ENCODE measurements at places on chromosomes 11 and 22.

- DNase-seq: no peak
Observed at GRCh38 chr11:83004746-83005556, 66.7 kb downstream of the RAB30 start.

- DNase-seq: no peak
Observed at GRCh38 chr22:40329466-40329865, 16.8 kb upstream of the ADSL start.

DNA sequence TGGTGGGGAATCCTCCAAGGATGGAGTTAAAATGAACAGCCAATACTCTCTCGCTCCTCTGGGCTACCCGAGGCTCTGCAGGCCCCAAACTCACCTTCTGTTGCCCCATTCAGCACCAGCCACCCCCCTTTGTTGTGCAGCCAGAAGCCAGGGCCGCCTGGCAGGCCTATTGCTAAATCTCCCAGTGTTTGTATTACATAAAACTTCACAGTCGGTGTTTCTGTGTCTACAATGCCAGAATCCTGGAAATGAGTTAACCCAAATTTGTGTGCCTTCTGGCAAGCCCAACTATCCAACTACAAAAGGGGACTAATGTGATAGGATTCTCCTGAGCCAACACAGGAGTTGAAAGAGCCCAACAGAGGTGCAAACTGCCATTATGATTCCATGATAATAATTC, 9.3 kb downstream of the KCNJ5 start:
- DNase-seq: peak; percentile 84

GRCh38 chr11:60158636-60159035, 24.2 kb downstream of the MS4A6A start:
- no peak for DNase-seq

DNA sequence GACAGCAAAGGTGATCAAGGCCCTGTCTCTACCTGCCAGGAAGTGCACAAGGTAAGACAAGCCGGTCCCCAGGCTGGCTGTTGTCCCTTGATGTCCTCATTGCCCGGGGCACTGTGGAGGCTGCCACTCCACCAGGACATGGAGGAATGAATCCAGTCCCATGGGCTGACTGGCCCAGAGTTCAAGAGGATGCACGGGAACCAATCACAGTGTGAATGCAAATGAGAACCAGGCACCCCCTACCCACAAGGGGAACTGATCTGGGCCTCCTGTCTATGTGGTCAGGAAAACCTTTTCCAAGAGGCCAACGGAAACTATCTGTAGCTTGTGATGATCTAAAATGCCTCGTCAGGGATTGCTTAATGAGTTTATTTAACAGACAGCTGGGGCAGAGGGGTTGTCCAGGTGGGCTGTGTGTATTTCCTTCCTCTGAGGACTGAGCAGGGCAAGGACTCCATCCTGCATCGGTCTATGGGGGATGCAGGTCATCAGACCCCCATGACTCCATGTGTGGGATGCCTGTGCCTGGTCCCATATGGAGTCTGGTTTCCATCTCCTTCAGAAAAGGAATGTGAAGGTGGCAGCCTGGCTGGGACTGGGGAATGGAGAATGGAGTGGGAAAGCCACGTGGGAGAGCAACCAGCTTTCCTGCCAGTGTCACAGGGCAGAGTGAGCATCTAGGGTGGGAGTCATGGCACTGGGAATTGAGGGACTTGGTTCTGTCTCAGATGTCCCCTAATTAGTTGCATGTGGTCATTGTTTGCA, 60.5 kb downstream of the CD82 start:
- no peak for DNase-seq

DNA sequence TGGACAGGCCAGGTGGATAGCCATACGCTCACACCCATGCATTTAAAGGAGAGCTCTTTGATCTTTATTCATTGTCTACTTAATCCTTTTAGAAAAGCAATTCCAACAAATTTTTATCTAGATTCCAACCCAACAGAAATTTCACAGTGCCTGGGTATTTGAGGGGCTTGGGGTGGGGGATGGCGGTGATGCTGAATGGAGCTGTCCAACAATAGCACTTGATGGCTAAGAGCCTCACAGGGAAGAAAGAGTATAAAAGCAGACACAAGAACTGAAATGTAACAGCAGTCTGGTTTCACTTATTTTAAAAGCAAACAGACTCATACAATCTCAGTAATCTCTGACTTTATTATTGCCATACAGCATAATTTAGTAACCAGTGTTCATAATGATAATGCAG, 101.8 kb upstream of the SORL1-AS1 start:
- no peak for DNase-seq

DNA sequence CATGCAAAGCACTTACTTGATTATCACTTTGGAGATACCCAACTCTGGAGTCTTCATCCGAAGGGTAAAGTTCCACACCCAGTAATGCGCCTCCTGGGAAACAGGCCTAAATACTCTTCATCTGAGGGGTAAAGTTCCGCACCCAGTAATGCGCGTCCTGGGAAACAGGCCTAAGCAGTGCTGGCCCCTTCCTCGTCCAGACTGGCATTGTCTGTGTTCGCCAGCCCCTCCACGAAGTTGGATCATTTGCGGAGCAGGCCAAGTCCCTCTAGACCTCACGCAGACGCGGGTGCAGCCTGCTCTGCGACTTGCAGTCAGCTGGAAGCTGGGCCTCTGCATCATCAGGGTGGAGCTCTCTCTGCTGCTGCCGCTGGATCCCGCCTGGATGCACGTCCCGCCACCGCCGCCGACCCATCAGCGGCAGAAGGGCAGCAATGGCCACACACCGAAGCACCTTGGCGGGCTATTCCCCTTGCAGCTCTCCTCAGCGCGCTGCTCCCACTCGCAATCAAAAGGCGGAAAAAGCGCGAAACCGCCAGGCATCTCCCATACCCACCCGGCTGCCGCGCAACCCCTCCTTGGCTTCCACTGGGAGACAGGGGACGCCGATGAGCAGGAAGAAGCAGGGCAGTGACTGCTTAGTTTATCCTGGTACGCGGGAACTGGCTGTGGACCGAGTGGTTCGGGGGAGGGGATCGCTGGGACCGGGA, 34.1 kb upstream of the GLYATL1 start:
- DNase-seq: no peak

Measured in cerebellar cortex (tissue), 1 donor.